Activated CD8-positive, alpha-beta memory T cell treated with anti-CD3 and anti-CD28 coated beads for 4 hours (primary cell): ENCODE measurements at places on chromosomes 2 and 18.

GRCh38 chr18:68478246-68478645 is 236.7 kb downstream of the TMX3 start:
- DNase-seq, result no peak

GRCh38 chr18:10045296-10045891 is 131.6 kb downstream of the VAPA start:
- DNase-seq, result no peak

- no peak for DNase-seq
These were observed 17.3 kb downstream of the CCDC93 start for GRCh38 chr2:117996525-117996924.

DNA sequence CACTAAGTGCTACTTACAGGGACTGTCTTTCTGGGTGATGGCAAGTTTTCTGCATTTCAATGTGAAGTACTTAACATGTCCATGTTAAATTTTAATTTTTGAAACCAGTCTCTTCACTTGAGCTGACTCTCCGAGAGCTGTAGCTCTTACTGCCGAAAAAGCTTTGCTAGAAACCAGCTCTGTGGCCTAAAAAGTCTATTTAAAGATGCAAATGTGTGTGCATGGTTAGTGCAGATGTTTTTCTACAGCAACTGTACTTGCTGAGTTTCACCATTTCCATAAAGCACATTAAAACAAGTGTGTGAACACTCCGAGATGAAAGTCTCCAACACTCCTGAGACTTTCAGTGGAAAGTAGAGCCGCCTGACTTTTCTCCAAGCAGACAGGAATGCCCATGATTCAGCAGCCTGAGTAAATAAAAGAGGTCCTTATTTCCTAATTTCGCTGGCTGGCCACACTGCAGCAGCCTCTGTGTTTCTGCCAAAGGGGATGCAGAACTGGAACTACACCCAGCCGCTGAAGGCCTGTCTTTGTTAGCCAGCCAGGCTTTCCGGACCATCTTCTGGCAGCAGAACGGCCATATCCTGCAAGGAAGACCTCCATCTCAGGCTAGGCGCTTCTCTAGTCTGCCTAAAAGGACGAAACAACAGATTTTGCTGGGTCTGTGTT is 121.2 kb downstream of the ZNF521 start:
- DNase-seq, result no peak

- DNase-seq, result no peak
These were observed 16.5 kb downstream of the DYNC1I2 start for GRCh38 chr2:171703574-171704347.

- no peak for DNase-seq
These were observed 26.2 kb downstream of the GLI2 start for GRCh38 chr2:120761911-120762310.

GRCh38 chr2:393711-394696 is 106.1 kb upstream of the ALKAL2 start:
- peak; percentile 20 for DNase-seq

DNA sequence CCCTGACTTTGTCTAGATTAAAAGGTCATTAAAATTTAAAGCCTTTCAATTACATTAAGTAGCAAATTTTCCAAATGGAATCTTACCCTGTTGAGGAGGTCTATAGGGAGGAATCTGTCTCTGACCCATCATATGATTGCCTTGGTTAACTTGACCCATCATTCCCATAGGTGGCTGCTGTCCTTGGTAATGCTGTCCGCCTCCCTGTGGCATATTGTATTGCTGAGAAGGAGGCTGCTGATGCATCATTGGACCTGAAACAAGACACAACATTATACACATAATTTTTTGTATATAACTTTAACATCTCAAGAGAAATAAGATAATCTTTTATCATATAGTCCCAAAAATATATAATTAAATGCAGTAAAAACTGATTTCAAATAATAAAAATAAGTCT is 51.2 kb downstream of the SS18 start:
- no peak for DNase-seq

DNA sequence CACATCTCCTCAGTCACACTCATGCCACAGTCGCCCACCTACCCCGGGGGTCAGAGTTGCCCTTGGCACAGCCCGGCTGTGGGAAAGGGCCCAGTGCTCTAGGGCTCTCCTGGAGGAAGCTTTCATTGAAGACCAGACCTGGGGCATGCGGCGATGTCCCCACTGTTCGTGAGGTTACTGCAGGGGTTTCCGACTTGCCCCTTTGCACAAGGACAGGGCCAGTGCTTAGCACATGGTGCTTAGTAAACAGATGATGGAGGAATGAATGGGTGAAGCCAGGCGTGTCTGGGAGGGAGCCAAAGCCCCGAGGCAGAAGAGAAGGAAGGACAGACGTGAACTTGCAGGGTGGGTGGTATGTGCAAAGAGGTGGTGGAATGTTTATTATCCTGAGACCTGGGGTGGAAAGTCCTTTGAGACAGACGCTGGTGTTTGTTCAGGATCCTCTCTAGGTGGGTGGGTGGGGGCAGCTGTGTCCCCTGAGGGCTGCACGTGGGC is 205.9 kb upstream of the ARL4C start:
- no peak for DNase-seq

- no peak for DNase-seq
These were observed 117.3 kb upstream of the MSTN start for GRCh38 chr2:190179754-190180312.

- DNase-seq, result no peak
These were observed 63.9 kb downstream of the LRRFIP1 start for GRCh38 chr2:237691029-237691907.

GRCh38 chr2:181371195-181371594 is 86.0 kb upstream of the ITGA4 start:
- no peak for DNase-seq

- no peak for DNase-seq
These were observed 630.5 kb downstream of the TDRD15 start for GRCh38 chr2:21754164-21754788.

DNA sequence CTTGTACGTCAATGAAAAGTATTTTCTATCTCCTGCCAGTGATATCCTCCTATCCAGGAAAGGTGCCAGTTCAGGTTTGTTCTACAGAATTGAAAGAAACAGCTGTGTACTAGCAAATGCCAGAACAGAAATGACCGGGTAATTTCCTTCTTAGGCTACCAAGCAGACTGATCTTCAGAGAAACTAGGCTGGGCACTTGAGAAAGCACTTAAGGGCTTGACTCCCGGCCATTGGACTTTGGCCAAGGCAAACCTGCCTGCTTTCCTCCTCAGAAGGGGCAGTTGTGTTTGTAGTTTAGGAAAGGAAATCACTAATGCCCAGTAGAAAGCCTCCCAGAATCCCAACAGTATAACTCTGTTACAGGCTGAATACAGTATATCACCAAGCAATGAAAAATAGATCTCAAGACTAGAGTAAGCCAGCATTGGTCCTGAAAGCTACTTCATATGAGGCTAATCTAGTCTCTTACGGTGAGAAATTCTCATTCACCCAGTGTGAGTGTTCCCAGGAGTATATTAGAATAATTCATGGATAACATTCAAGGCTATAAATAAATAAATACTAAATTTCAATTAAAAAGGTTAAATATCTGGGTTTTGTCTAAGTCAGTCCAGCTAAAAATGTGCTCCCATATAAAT is 43.0 kb upstream of the COL5A2 start:
- no peak for DNase-seq

DNA sequence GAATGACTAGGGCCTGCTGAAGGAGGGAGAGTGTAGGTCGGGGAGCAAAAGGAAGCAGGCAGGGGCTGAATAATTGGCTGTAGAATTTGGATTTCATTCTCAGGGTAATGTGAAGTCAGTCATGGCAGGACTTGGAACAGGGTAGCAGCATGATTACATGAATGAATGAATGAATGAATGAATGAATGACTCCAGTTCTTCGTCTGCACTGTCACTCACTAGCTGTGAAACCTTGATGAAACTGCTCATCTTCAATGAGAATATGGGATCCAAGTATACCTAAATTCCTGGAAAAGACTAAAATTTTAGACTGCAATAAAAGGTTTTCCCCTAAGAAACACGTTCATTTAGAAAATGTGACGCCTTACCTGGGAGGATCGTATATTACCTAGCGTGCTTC is 3.0 kb upstream of the RND3 start:
- no peak for DNase-seq
